ENCODE measurements at places on chromosomes 2 and 18. TPM values are rescaled to one million over a fixed set of nuclear protein-coding genes. Genes with fewer than 3 reads are reported as not detected.

DNA sequence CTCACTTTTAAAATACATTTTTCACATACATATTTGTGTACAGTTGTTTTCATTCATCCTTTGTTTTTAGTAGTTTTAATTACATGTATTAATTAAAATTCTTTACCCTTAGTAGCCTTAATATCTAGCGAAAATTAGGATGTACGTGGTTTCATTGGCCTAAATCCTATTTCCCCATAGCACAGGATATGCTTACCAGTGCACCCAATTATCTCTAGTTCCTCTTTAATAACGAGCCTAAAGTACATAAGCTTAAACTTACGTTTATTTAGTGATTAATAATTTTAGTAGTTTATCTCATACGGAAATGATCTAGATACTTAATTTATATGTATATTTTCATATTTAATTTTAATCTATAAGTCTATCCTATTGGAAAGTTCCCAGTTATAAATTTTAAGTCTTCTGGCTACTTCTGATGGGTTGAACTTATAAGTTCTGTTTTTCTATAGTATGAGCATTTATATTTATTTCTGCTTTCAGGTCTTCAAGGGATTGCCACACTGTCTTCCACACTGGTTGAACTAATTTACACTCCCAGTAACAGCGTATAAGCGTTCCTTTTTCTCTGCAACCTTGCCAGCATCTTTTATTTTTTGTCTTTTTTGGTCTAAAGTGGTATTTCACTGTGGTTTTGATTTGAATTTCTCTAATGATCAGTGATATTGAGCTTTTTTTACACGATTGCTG is 21.4 kb upstream of the RUFY4 start:
- no peak overlapping the region for H3K4me3 ChIP-seq
- H3K27ac ChIP-seq, result no peak overlapping the region
- H3K4me1 ChIP-seq, result no peaks in the 10 kb centered on the region
- peaks cover 19% of the 10 kb centered on the region for H3K36me3 ChIP-seq
- DNase-seq, result no peak

GRCh38 chr18:69755856-69756496 is 191.7 kb downstream of the CD226 start:
- H3K4me1 ChIP-seq, result peaks cover 33% of the 10 kb centered on the region
- no peak overlapping the region for H3K4me3 ChIP-seq
- DNase-seq, result peak; percentile 54
- H3K27ac ChIP-seq, result peak overlapping the region; percentile 77
- peaks cover 19% of the 10 kb centered on the region for H3K36me3 ChIP-seq
- no peaks in the 10 kb centered on the region for H3K27me3 ChIP-seq

GRCh38 chr2:63001576-63001975 is 49.1 kb upstream of the OTX1 start:
- H3K36me3 ChIP-seq, result peaks cover 5% of the 10 kb centered on the region
- no peaks in the 10 kb centered on the region for H3K27me3 ChIP-seq
- no peak for DNase-seq
- H3K4me1 ChIP-seq, result no peaks in the 10 kb centered on the region
- no peak overlapping the region for H3K4me3 ChIP-seq

- peaks cover 13% of the 10 kb centered on the region for H3K4me1 ChIP-seq
- no peaks in the 10 kb centered on the region for H3K36me3 ChIP-seq
- no peaks in the 10 kb centered on the region for H3K27me3 ChIP-seq
- H3K27ac ChIP-seq, result no peak overlapping the region
- no peak overlapping the region for H3K4me3 ChIP-seq
- no peak for DNase-seq
These were observed 68.4 kb downstream of the NAB1 start for GRCh38 chr2:190717306-190717705.

GRCh38 chr18:55047546-55047945 is 88.3 kb upstream of the CCDC68 start:
- no peaks in the 10 kb centered on the region for H3K36me3 ChIP-seq
- no peak for DNase-seq
- H3K4me1 ChIP-seq, result no peaks in the 10 kb centered on the region
- H3K27ac ChIP-seq, result no peak overlapping the region

DNA sequence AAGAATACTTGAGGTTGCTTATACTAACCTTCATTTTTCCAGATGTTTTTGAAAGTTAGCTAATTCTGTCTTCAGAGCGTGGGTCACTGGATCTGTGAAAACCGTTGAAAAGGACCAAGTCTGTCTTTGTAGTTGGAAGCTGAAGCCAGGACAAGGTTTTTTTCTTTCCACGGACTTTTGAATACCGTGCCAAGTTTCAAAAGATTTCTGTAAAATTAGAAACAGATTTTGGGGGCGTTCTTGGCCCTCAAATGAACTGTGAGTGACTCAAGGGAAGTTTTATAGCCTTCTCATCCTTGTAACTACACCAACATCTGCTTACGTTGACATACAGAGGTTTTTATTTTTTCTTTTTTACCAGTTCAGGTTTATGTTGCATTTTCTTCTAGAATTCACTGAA is at the start of gene FAP:
Gene FAP, minus strand, starts transcription at position 152 of the 400 bp plus-strand sequence. Its CDS starts 118 bp downstream, at position 34.
- H3K4me3 ChIP-seq, result no peak within 1 kb of the TSS
- no peaks in the 10 kb centered on the region for H3K36me3 ChIP-seq
- no peaks in the 10 kb centered on the region for H3K4me1 ChIP-seq
- no peak within 1 kb of the TSS for H3K27ac ChIP-seq
- DNase-seq, result no peak

DNA sequence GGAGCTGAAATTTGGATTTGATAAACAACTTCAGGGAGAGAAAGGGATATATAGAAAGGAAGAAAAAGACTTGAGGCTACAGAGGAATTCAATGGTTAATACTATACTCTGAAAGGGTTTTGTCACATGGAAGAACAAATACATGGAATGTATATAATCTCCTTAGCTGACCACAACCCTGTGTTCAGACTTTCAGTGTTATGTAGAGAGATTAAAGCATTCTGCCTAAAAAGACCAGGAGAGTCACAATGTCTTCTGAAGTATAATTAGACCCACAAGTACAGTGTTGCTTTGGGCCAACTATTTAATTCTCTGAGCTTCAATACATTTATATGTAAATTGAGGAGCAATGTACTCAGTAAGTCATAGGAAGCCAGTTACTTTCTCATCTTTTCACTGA is 123.8 kb upstream of the FSHR start:
- no peaks in the 10 kb centered on the region for H3K36me3 ChIP-seq
- no peaks in the 10 kb centered on the region for H3K27me3 ChIP-seq
- no peak overlapping the region for H3K27ac ChIP-seq
- H3K4me3 ChIP-seq, result no peak overlapping the region

GRCh38 chr2:215601990-215602721 is 166.3 kb upstream of the FN1 start:
- H3K27me3 ChIP-seq, result peaks cover 2% of the 10 kb centered on the region
- H3K36me3 ChIP-seq, result no peaks in the 10 kb centered on the region
- H3K27ac ChIP-seq, result no peak overlapping the region
- no peak overlapping the region for H3K4me3 ChIP-seq
- DNase-seq, result no peak
- no peaks in the 10 kb centered on the region for H3K4me1 ChIP-seq

GRCh38 chr2:127388423-127389164 is 819 bp upstream of the MAP3K2 start:
- H3K4me3 ChIP-seq, result peak overlapping the region; percentile 79
- peaks cover 11% of the 10 kb centered on the region for H3K36me3 ChIP-seq
- peaks cover 55% of the 10 kb centered on the region for H3K4me1 ChIP-seq
- peak overlapping the region; percentile 87 for H3K27ac ChIP-seq
- DNase-seq, result no peak

DNA sequence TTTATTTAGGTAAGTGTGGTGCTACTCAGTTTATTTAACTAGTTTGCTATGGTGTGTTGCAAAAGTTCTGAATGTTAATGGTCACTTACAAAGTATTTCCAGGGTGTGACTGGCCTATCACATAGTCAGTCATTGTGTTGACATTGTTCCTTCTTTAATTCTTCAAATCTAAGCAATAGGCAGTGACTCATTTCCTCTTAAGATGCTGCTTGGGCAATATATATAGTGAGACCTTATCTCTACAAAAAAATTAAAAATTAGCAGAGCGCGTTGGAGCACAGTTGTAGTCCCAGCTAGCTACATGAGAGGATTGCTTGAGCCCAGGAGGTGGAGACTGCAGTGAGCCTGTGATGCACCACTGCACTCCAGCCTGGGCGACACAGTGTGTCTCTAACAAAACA is 5.8 kb upstream of the CCDC88A start:
- no peaks in the 10 kb centered on the region for H3K36me3 ChIP-seq
- H3K4me1 ChIP-seq, result peaks cover 9% of the 10 kb centered on the region
- DNase-seq, result no peak
- peaks cover 18% of the 10 kb centered on the region for H3K27me3 ChIP-seq
- H3K4me3 ChIP-seq, result no peak overlapping the region

DNA sequence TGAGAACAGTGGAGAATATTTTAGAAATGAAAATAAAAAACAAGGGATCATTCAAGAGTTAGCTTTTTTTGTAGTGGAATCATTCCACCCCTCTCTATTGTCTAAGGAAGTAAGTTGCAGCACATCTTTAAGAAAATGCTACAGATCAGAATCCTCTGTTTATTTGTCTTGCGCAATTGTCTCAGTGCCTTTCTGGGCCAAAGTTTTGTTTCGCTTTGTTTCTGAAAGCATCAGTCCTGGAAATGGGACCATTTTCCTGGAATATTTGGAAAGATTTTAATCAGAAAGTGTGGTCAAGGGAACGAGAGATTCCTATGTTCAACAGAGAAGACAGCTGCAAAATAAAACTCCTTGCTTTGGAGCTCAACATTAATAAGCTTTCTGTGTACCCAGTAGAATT is 74.0 kb downstream of the NRXN1 start:
- H3K4me3 ChIP-seq, result no peak overlapping the region
- no peaks in the 10 kb centered on the region for H3K36me3 ChIP-seq
- no peaks in the 10 kb centered on the region for H3K27me3 ChIP-seq
- H3K4me1 ChIP-seq, result no peaks in the 10 kb centered on the region

- no peaks in the 10 kb centered on the region for H3K36me3 ChIP-seq
- no peaks in the 10 kb centered on the region for H3K4me1 ChIP-seq
- DNase-seq, result no peak
- no peak overlapping the region for H3K27ac ChIP-seq
- no peak overlapping the region for H3K4me3 ChIP-seq
These were observed 90.2 kb upstream of the DNAJC10 start for GRCh38 chr2:182625814-182626213.

GRCh38 chr2:35580956-35581355 is 774.6 kb upstream of the CRIM1 start:
- H3K4me1 ChIP-seq, result no peaks in the 10 kb centered on the region
- no peak for DNase-seq

DNA sequence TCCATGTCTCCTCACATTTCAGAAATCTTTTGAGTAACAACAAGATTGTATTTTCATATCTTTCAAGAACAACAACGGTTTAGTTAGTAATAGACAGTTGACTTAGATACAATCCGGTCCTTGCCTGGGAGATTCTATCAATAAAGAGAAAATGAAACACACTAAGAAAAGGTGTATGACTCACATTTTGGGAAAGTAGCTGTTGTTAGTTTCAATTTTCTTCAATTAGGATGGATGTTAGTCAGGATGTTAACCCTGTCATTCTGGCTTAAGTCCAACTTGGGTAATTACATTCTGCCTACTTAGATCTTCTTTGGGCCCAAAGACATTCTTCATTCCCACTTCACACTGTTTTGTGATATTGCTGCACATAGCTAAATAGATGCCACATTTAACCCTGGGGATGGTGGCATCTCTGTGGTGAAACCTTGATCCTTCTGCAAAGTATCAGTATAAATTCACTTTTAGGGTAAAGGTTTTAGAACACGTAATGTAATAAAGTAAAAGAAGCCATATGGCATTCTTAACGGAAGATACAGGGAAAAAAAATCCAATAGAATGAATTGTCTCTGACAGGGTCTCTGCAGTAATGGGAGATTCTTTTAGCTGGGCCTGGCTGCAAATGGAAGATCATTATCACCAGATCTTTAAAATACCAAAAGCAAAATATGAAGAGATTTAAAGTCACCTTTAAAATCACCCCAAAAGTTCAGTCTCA is 365.5 kb downstream of the FIGN start:
- no peaks in the 10 kb centered on the region for H3K27me3 ChIP-seq
- no peak overlapping the region for H3K4me3 ChIP-seq
- H3K27ac ChIP-seq, result no peak overlapping the region
- no peak for DNase-seq

DNA sequence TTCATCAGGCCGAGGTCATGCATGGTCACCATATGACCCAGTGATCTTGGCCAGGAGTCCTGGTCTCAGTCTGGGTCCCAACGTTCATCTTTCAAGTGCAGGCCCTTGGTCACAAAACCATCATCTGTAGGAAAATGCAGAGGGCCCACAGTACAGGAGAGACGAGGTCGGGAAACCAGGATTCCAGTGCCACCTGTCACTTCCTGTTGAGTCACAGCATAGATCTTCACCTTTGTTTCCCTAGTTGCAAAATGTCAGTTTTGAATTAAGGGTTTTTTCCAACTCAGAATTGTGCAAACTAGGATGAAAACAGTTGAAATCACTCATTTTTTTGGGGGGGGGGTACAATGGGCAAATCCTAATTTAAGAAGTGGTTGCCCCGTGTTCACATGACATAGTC is 162.2 kb downstream of the INSIG2 start:
- peaks cover 11% of the 10 kb centered on the region for H3K27me3 ChIP-seq
- no peaks in the 10 kb centered on the region for H3K36me3 ChIP-seq
- no peaks in the 10 kb centered on the region for H3K4me1 ChIP-seq
- H3K4me3 ChIP-seq, result no peak overlapping the region

DNA sequence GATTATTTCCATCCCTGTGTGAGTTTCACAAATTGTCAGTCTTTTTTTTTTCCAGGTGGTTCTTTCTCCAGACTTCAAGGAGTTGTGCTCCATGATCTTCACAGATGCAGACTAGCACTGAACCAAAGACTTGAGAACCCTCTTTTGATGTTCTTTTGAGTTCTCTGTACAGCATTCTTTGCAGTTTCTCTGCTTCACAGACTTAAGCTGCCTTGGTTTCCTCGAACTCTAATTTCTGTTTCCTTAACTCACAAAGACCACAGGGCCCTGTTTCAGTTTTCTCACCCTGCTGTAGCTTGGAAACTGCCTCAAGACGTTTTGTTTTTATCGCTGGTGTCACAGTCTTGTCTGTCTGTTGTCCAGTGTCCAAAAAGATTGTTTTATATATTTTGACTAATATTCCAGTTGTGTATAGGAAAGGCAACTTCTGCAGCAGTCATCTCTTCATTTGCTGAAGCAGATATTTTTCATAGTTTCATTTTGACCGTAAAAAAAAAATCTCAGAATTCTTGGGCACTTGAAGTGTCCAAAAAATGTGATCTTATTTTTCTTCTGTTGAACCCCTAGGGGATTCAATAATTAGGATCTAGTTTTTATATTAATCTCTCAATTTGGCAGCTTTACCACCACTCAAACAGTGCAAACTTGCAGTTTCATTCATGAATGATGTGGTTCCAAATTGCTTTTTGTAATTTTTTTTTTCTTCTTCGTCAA is 97.0 kb upstream of the MC4R start:
- H3K4me1 ChIP-seq, result no peaks in the 10 kb centered on the region
- DNase-seq, result no peak
- H3K4me3 ChIP-seq, result no peak overlapping the region
- no peaks in the 10 kb centered on the region for H3K36me3 ChIP-seq

DNA sequence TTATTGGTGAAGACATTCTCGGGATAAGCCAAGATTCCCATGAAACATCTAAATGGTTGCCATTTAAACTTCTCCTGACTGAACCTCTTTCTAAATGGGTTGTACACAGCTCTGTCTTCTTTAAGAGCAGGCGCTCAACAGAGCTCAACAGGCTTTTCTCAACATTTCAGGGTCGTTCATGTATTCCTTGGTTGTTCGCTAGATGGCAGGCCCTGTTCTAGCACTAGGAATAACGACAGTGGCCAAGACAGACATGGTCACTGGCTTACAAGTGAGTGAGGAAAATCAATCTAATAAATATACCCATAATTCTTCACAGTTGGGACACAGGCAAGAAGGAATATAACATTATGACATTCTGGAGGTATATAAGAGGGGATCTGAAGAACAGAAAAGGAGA is 154.5 kb downstream of the SMAD2 start:
- H3K27ac ChIP-seq, result no peak overlapping the region
- H3K4me1 ChIP-seq, result peaks cover 2% of the 10 kb centered on the region

The IL18RAP gene
- total RNA-seq, result 22.7 TPM

The CFAP65 gene
- not detected for total RNA-seq

The FOXI3 gene
- total RNA-seq, result not detected

The UGGT1 gene
- total RNA-seq, result 60.3 TPM

The AQP12B gene
- total RNA-seq, result not detected

Data from activated CD8-positive, alpha-beta T cell treated with anti-CD3 and anti-CD28 coated beads, Interleukin-2, amount 10 ng/mL, durations not matched to agents 7 days and 5 days (primary cell).